ENCODE measurements at places on chromosomes 11 and 22. TPM values are rescaled to one million over a fixed set of nuclear protein-coding genes. Genes with fewer than 3 reads are reported as not detected.

FAM83F gene
- total RNA-seq, result 0.09 TPM

DEPDC7 gene
- 13.3 TPM for total RNA-seq

OR5D13 gene
- total RNA-seq, result not detected

TRIM29 gene
- 0.40 TPM for total RNA-seq

SCARF2 gene
- 8.9 TPM for total RNA-seq

Measured in muscle of leg (tissue), 16 donors.